ENCODE measurements at places on chromosomes 1 and 21. TPM values are rescaled to one million over a fixed set of nuclear protein-coding genes. Genes with fewer than 3 reads are reported as not detected.

Gene HFM1
- not detected for total RNA-seq

Gene TSNAX
- 34.9 TPM for total RNA-seq

Gene KIF26B
- total RNA-seq = 15.9 TPM

Gene PINK1
- 116 TPM for total RNA-seq

Gene NCAM2
- 1.2 TPM for total RNA-seq

Gene RGS8
- not detected for total RNA-seq

Gene F5
- not detected for total RNA-seq

Gene FCMR
- not detected for total RNA-seq

Gene RGS4
- total RNA-seq = 231 TPM

Gene AGBL4
- not detected for total RNA-seq

Gene NBPF11
- 1.7 TPM for total RNA-seq

Gene TIMM17A
- 76.4 TPM for total RNA-seq

Gene ACBD6
- total RNA-seq = 58.5 TPM

Gene TMEM269
- under 0.01 TPM for total RNA-seq

Gene AGMAT
- 4.3 TPM for total RNA-seq

Gene CYP4A11
- not detected for total RNA-seq

Gene NUF2
- total RNA-seq = 25.7 TPM

Gene C1orf232
- not detected for total RNA-seq

Gene OR10Z1
- not detected for total RNA-seq

Gene COL6A2
- total RNA-seq = 794 TPM

Gene HSPA6
- not detected for total RNA-seq

Gene BRDT
- not detected for total RNA-seq

Gene KRTAP21-2
- not detected for total RNA-seq

Gene BEST4
- not detected for total RNA-seq

Gene SERTAD4
- total RNA-seq = under 0.01 TPM

Gene CFHR2
- total RNA-seq = not detected

Gene RPS6KC1
- total RNA-seq = 16.1 TPM

Gene SHE
- total RNA-seq = not detected

Gene INSRR
- not detected for total RNA-seq

Gene ETNK2
- total RNA-seq = 27.4 TPM

Gene SPRR5
- not detected for total RNA-seq

Gene SPRR2D
- total RNA-seq = not detected

Gene MROH7
- not detected for total RNA-seq

Gene CLCA1
- not detected for total RNA-seq

Gene OVAAL
- total RNA-seq = not detected

Gene IKBKE
- 12.1 TPM for total RNA-seq

Gene DCLRE1B
- 2.9 TPM for total RNA-seq

Gene PLPPR4
- not detected for total RNA-seq

Gene TSPEAR
- total RNA-seq = not detected

Gene TTC39A
- total RNA-seq = under 0.01 TPM

Gene LAD1
- not detected for total RNA-seq

Gene LCE2A
- total RNA-seq = not detected

Gene PLPPR5
- not detected for total RNA-seq

Gene CLDN17
- not detected for total RNA-seq
